ENCODE measurements at places on chromosomes 3 and 15. TPM values are rescaled to one million over a fixed set of nuclear protein-coding genes. Genes with fewer than 3 reads are reported as not detected.

The THBS1 gene
- 6,737 TPM for total RNA-seq

The SPATA12 gene
- total RNA-seq, result not detected

The MTMR10 gene
- total RNA-seq, result 49.6 TPM

The CYP8B1 gene
- total RNA-seq, result not detected

The GUCA1C gene
- total RNA-seq, result not detected

The CPEB1 gene
- total RNA-seq, result under 0.01 TPM

- DNase-seq, result no peak
Measured at GRCh38 chr3:120364821-120365220, 15.7 kb upstream of the LRRC58 start.

- DNase-seq, result no peak
Measured at GRCh38 chr3:185984203-185984602, 46.4 kb upstream of the TRA2B start.

DNA sequence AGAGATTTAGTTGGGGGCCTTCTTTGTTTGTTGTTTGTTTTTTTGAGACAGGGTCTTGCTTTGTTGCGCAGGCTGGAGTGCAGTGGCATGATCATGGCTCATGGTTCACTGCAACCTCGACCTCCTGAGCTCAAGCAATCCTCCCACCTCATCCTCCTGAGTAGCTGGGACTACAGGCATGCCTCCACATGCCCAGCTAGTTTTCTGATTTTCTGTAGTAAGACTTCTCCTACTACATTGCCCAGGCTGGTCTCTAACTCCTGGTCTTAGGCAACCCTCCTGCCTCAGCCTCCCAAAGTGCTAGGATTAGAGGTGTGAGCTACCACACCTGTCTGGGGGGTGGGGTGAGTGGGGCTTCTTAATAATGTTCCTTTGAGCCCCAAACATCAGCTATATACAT lies 148.3 kb upstream of the ADAMTS9 start:
- DNase-seq, result no peak

DNA sequence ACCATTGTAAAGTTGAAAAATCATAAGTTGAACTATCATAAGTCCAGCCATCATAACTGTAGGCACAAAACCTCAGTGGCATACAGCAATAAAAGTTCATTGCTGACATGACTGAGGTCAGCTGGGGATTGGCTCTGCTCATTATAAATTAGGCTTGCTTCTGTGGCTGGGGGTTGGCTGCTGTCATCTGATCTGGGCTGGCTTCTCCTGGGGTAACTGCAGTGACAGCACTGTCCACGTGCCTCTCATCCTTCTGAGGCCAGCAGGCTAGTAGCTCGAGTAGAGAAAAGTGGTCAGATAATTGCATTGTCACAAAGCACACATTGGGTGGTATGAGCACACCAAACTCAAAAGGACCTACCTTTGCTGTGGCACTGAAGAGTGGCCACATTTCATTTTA lies 31.3 kb downstream of the CMTM7 start:
- DNase-seq, result no peak

DNA sequence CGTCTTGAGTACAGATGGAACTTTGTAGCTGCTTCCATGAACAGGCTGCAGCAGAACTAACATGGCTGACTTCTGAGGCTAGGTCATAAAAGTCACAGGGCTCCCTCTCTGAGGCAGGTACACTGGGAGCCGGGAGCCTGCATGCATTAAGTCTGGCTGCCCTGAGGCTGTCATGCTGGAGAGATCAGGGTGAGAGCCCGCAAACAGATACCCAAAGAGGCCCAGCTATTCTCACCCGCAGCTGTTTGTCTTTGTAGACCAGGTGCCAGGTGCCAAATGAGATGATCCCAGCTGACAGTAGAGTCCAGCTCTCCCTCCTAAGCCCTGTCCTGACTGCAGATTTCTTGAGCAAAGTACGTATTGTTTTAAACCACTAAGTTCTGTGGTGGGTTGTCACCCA lies 8.6 kb upstream of the SLCO3A1 start:
- DNase-seq, result no peak

GRCh38 chr3:143139762-143140161 lies 20.2 kb downstream of the CHST2 start:
- peak; percentile 73 for DNase-seq

GRCh38 chr3:159854500-159855124 lies 134.0 kb upstream of the IL12A start:
- peak; percentile 24 for DNase-seq

- DNase-seq, result no peak
Measured at GRCh38 chr15:62454567-62455172, 289.6 kb upstream of the C2CD4B start.

GRCh38 chr3:129371041-129371826 lies 57.2 kb downstream of the EFCAB12 start:
- DNase-seq, result no peak

DNA sequence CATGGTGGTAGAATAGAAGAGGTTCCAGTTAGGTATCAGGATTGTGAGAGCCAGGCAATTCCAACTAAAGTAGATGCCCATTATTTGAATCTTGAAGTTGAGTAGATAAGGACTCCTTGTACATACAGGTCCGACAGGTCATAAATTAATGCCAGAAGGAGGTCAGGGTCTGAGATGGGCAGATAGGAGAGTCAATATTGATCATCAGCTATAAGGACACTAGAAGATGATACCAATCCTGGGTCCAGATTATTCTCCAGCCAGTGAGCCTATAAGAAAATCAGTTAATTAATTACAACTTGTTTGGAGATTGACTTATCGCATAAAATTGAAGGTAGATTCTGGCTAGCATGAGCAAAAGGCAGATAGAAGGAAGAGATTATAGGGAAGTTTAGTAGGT lies 378.4 kb upstream of the NAALADL2 start:
- DNase-seq, result no peak

GRCh38 chr3:24316887-24317383 lies 177.7 kb downstream of the THRB start:
- no peak for DNase-seq

DNA sequence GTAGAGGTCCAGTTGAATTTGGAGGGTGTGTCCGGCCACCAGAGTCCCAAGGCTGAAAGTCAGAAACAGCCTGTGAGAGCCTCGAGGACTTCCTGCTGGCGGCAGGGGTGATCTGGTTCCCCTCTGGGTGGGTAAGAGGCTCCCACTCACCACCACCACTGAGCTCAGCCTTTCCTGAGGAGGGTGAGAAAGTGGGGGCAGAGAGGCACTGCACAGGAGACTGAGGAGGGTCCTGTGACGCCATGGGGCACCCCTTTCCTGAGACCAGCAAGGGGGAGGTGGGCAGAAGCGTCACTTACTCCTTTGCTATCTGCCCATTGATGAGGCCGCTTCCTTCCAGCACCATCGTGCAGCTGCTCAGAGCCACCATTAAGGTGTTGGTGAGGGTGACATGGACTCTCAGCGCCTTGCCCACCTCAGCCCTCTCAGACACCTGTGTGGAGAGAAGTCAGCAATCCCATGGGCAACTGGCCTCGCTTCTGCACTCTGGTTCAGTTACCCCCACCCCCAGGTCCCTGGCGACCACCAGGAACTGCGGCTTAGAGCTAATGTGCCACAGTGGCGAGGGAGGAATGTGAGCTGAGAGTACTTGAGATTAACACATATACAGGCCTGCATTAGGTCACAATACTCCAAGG lies 10.0 kb upstream of the TGM5 start:
- no peak for DNase-seq

- no peak for DNase-seq
Measured at GRCh38 chr3:115709931-115710330, 86.6 kb downstream of the GAP43 start.

- no peak for DNase-seq
Measured at GRCh38 chr3:72395776-72396311, 452.4 kb downstream of the SHQ1 start.

GRCh38 chr15:100200287-100200880 lies 141.4 kb downstream of the ADAMTS17 start:
- no peak for DNase-seq
